Stimulated activated CD8-positive, alpha-beta memory T cell treated with anti-CD3 and anti-CD28 coated beads, Interleukin-7, amount 100 ng/mL, for 24 hours (primary cell): ENCODE measurements at places on chromosomes 11 and 22.

GRCh38 chr11:75577207-75577606 is 15.2 kb downstream of the SERPINH1 start:
- peak; percentile 38 for DNase-seq

DNA sequence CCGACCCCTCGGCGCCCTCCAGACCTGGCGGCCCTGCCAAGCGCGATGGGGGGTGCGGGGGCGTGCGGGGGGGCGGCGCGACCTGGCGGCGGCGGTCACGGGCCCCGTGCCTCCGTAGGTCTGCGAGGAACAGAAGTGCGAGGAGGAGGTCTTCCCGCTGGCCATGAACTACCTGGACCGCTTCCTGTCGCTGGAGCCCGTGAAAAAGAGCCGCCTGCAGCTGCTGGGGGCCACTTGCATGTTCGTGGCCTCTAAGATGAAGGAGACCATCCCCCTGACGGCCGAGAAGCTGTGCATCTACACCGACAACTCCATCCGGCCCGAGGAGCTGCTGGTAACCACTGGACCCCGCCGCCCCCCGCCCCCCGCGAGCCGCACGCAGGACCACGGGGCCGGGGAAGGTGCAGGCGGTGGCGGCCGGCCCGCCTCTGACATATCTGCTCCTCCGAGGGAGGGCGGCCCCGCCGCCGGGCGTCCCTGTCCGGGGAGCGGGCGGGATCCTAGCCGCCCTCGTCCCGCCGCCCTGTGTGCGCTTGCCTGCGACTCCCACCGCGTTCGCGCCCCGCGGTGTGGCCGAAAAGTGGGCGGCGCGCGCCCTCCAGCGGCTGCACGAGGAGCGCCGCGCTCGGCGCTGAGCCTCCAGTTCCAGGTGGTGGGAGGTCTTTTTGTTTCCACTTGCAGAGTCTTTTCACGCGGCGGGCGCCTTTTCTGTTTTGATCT is 2.1 kb downstream of the CCND1 start:
- DNase-seq: peak; percentile 52

GRCh38 chr11:66856496-66857233 is at the start of gene LRFN4:
TSS of gene LRFN4 (plus strand) at chr11:66857064. CDS start at chr11:66857745, 681 bp downstream.
- DNase-seq: no peak

DNA sequence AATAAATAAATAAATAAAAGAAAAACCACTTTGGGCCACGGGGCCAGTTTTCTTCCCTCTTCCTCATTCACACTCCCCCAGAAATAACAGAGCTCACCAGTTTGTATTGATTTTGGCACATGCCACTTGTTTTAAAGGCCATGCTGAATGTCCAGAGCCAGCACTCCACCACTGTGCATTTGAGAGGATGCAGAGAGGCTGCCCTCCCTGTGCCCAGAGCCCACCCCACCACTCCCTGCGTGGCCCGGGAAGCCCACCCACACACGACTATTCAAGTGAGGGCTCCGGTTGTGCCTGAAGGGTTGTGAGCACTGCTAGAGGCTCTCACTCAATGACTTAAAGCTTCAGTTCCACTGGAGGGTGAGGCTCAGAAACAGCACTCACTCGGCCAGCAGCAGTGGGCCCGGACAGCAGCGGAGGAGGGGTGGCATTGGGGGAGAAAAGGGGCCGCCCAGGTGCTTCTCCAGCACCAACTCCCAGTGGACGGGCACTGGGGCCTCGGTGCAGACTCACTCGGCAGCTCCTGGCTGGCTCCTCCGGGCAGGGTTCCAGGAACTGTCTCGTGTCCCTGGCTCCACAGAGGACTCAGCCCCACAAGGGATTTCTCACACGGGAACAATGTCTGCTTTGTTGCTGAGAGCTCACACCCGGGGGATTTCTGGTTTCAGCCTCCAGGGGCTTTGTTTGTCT is 112.7 kb downstream of the SHANK2 start:
- DNase-seq: no peak

GRCh38 chr22:44646668-44647067 is 55.3 kb upstream of the PRR5 start:
- no peak for DNase-seq

DNA sequence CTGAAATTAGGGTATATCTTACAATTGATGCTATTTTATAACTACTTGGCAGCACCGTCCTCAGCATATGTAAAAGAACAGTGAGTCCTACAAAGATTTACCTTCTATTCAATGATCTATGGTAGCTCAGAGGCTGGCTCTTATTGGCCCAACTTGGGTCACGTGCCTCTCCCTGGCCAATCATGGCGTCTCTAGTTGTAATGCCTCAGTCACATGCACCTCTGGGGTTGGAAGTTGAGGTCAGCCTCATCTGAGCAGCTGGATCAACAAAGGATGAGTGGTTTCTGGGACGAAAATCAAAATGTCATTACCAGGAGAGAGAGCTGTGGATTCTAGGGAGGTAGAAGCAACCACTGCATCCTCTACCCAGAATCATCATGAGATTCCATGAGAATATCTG is 22.9 kb upstream of the ASPHD2 start:
- DNase-seq: no peak

- no peak for DNase-seq
Measured at GRCh38 chr11:6061475-6061874, 30.9 kb upstream of the OR56A1 start.

DNA sequence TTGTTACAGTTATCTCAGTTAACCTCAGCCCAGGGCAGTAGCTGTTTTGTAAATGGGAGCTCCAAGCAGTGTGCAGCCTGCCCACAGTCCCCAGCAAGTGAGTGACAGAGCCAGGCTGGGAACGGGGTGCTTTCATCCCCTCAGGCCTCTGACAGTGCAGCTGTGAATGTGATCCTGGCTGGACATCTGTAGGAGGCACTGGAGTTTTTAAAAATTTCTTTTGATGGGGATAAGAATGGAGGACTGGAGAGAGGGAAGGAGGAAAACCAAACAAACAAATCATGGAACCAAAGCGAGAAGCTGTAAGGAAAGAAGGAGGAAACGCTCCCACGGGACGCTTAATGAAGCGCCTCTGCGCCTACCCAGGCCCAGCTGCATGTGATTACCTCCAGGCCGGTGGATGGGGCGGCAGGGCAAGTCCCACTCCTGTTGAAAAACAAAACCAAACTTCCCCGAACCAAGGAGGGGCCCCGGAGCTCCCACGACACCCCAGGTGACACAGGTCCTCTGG is 40.6 kb downstream of the SCUBE1 start:
- no peak for DNase-seq

GRCh38 chr11:18802381-18803257 is 11.0 kb upstream of the PTPN5 start:
- peak; percentile 4 for DNase-seq

DNA sequence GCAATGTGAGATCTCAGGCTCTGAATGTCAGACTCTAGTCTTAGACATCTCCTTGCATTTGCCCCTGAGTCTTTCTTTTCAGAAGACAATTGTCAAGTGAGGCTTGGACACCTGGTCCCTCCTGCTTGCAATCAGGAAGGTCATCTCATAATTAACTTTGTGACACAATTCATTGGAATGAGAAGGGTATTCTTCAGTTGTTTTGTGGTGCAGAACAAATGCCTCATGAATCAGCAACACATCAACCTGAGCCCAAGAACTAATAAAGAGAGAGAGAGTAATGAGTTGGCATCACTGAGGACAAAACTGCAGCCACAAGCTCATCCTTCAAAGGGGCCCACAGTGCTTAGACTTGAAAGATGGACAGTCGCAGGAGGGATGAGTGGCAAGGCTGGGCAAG is 375.8 kb downstream of the INSC start:
- no peak for DNase-seq

DNA sequence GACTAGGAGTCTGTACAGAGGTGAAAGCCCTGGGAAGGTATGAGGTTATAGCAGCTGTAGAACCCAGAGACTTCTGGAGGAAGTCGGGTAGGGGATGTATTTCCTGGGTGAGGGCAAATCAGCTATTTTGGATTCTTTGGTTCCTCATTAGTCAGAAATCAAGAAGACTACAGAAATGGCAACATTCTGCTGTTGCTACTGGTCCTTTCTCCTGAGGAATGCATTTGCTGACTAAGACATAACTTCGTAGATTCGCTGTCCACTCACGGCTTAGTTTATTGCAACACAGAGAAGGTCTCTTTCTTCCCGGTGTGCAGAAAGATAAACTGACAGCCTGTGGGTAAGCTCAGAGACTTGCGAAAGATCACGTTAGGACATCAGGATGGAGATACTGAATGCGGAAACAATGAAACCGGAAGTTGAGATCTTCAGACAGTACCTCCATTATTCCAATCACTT is 25.3 kb upstream of the SESN3 start:
- DNase-seq: no peak

DNA sequence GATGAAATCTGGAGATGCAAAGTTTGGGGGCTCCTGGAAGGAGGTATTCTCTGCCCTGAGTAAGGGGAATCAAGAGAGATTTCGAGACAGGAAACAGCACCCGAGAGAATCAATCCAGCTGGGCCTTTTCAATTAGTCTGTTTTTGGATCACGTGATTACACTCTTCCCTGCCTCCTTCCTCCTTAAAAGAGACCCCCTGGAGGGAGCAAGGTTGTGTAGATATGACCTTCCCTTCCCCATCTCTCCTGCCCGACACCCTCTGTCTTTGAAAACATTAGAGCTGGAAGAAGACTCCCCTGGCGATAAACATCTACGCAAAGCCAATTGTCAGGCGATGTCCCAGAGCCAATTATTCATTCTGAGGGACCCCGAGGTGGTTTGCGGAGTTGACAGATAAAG is 407.9 kb downstream of the MIAT start:
- no peak for DNase-seq

- no peak for DNase-seq
Measured at GRCh38 chr22:49464037-49464436, 363.6 kb downstream of the BRD1 start.

DNA sequence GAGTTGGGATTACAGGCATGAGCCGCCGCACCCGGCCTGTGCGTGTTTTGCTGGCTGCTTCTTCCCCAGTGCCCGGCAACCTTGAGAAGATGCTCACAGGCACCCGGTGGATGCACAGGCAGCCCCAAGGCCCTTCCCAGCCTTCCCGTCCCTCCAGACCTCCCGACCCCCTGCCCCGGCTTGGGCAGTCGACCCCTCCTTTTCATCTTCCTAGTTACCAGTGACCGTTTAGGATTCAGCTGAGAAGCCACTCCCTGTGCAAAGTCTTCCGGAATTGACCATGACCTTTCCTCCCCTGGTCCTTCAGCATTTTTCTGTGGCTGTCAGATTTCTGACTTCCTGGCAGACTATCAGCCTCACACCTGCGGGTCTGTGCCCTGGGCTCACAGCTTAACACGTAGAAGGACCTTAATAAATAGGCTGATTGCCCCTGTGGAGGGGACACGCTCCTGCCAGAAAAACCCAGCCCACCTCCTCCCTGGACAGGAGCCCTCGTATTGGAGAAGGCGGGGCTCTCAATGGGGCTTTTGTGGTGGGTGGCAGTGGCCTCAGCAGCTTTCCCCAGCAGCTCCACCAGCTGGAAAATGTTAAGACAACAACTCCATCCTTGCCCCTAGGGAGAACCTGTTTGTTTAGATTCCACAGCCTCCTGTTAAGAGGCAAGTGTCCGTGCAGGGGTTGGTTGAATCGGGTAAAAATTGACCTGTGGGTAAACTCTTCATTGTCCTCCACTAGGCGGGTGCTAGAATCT is 10.4 kb upstream of the ANO1 start:
- DNase-seq: no peak

DNA sequence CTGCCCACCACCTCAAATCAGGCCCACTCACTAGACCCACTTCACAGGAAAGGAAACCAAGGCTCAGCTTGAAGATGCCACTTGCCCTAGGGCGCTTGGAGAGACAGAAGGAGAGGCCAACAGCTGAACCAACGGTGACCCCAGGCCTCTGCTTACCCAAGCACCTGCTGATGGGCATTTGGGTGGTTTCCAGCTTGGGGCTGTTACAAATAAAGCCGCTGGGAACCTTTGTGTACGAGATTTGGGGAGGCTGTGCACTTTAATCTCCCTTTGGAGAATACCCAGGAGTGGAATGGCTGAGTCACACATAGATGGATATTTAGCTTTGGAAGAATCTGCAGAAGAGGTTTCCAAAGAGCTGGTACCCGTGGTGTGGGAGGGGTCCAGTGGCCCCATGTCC is 50.9 kb upstream of the LINC01488 start:
- DNase-seq: no peak

DNA sequence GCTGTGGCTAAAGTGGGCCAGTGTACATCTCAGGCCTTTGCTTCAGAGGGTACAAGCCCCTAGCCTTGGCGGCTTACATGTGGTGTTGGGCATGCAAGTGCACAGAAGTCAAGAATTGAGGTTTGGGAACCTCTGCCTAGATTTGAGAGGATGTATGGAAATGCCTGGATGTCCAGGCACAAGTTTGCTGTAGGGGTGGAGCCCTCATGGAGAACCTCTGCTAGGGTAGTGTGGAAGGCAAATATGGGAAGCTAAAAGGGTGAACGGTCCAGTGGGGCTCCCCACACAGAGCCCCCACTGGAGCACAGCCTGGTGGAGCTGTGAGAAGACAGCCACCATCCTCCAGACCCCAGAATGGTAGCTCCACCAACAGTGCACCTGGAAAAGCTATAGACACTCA is 28.5 kb upstream of the PGR start:
- no peak for DNase-seq

DNA sequence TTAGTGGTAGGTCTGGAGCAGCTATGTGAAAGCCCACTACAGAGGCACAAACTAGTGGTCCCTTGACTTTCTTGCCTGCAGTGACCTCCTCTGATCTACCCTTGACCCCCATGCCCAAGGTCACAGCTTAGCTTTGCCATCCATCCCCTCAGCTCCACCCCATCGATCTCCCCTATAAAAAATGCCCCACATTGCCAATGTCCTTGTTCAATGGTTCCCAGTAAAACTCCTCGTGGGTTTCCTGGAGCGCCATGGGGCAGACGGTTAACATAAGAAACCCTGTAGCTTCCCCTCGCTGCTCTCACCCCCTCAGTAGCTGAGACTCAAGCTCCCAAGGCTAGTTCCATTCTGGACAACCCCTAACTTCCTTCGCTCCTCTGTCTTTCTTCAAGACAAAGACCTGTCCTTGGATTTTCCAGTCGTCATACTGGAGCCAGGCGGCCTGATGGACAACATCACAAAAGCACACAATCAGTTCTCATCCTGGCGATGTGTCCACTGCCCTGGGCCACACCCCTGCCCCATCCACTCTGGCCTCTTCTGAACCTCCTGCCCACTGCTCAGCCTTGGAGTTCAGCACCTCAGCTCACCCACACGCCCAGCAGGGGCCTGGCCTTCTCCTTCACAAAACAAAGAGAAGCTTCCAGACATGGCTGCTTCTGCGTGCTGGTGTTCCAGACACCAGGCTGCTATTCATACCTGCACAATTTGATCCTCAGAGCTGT is 1429.3 kb downstream of the BRD1 start:
- no peak for DNase-seq
